NCI-H1417 treated with DMSO at 0.1 percent for 48 hours (cell line): ENCODE measurements at places on chromosomes 6 and 20.

- no peak for DNase-seq
Observed at GRCh38 chr20:5718896-5719595, 31.2 kb upstream of the SHLD1 start.

DNA sequence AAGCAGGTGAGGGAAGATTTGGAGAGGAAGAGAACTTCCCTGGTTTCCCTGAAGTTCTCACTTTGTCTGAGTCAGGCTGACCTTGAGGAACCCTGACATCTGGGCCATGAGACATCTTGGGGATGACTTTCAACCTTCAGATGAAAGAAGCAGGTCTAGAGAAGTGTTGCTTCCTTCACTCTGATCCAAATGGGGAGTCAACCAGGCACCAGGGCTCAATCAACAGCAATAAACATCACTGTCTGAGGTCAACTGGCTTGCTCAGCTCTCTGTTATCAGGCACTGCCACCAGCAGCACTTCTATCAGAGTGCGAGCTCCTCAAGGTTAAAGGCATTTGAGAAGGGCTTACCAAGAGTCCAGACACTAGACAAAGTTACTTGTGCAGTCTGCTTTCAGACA lies 6.3 kb downstream of the ACOT8 start:
- no peak for DNase-seq

GRCh38 chr6:88704980-88705379 lies 258.4 kb downstream of the RNGTT start:
- DNase-seq = no peak

DNA sequence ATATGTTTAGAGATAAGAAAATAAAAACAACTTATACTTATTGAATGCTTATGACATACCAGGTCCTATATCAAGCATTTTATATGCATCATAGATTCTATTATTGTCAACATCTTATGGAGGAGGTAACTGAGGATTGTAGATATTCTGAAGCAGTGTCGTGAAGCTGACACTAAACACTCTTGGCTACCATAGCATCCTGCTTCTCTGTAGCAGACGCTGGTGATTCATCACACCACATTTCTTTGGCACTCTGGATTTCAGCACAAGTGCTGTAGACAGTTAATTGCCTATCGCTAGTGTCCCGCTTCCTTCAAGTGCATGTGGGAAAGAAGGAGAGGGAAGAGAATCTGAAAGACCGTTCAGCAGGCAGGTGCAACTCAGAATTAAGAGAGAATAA lies 317.1 kb downstream of the PLCB1 start:
- DNase-seq = no peak

DNA sequence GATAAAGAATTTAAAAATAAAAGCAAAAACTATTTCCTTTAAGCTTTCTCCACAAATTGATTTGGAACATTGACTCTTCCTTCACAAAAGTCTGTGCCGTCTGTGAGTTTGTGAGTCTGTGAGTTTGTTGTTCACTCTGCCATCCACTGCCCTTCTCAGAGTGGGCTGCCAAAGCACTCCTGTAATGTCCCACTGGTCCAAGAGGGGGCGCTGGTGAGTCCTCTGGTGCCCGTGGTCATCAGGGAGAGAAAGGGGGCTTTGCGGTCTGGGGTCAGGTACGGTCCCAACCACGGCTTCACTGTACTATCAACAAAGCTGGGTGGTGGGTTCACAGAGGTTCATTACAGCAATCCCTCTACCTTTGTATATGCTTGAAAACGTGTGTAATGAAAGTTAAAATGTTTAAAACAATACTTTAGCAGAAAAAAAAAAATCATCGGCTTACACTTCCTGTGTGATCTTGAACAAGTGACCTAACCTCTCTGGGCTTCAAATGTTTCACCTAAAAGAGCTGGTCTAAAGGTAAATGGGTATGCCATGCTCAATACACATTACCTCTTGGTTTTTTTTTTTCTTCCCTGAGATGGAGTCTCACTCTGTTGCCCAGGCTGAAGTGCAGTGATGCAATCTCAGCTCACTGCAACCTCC lies 5.6 kb upstream of the ANKRD60 start:
- no peak for DNase-seq
